Cerebellar cortex (tissue), 1 donor: ENCODE measurements at places on chromosomes 3 and 15.

- no peak for DNase-seq
Measured at GRCh38 chr3:90068783-90069182, 961.4 kb downstream of the EPHA3 start.

DNA sequence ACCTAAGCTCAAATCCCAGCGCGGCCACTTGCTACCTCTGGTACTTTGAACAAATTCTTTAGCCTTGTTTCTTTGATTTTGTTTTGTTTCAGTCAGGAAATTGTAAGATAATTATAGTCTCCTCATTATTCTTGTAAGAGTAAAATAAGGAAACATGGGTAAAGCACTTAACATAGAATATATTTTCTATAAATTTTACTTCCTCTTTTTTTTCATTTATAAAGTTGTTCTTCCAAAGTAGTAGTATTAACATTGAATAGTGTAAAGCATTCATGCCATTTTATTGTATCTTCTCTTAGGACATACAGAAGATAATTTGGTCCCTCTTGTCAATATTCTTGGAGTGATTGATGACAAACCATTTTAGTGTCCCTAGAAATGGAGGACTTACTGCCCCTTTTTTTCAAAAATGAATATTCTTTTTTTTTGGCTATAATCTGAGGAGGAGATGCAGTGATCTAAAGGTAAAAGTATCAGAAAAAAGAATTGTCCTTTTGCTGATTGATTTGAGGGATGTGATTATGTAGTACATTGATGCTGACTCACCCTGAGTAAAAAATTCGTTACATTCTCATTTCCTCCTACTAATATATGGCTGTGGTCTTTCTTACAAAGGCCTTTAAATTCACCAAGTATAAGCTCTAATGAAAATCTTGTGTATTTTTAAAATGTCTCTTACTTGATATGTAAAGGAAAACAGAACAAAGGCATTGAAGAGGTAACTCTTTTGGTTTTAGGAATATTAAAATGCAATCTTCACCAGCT, 51.0 kb downstream of the ALCAM start:
- no peak for DNase-seq

GRCh38 chr3:45778761-45779201, 17.6 kb downstream of the SLC6A20 start:
- no peak for DNase-seq

GRCh38 chr3:112013784-112014143, 15.0 kb downstream of the TAGLN3 start:
- no peak for DNase-seq

DNA sequence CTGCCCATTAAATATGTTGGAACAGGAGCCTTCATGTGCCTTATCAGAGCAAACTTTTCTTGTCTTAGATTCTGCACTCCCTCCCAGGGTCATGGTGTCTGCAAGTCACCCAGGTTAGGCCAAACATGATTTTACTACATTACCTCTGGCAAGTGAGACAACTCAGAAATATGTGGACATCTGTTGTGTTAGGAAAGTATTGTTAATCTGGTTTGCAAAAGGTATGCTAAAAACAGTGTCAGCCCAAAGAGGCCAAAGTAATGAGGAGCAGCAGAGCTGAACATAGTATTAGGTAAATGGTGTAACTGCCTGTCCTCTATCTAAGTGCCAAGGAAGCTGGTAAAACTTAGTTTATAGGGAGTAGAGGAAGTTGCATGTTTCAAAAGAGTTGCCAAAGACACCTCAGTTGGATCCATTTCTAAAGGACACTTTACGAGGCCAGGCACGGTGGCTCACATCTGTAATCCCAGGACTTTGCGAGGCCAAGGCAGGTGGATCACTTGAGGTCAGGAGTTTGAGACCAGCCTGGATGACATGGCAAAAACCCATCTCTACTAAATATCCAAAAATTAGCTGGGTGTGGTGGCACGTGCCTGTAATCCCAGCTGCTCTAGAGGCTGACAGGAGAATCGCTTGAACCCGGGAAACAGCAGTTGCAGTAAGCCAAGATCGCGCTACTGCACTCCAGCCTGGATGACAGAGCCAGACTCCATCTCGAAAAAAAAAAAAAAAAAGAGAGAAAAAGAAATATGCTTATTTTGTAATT, 22.5 kb upstream of the PPIB start:
- DNase-seq: no peak

DNA sequence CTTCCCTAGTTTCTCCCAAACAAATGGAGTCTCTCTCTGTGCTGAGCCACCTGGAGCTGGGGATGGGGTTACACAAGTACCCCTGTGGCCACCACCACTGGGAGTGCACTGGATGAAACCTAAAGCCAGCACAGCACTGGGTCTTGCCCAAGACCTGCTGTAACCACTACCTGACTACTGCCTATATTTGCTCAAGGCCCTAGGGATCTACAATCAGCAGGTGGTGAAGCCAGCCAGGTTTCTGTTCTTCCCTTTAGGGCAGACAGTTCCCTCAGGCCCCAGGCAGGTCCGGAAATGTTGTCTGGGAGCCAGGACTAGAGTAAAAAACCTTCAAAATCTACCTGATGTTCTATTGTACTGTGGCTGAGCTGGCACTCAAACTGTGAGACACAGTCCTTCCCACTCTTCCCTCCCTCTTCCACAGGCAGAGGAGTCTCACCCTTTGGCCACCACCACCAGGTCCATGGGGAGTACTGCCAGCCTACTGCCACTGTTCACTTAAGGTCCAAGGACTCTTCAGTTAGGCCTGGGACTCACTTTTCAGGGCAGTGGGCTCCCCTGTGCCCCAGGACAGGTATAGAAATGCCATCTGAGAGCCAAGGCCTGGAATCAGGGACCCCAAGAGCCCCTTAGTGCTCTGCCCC, 23.8 kb downstream of the C3orf20 start:
- DNase-seq: no peak

DNA sequence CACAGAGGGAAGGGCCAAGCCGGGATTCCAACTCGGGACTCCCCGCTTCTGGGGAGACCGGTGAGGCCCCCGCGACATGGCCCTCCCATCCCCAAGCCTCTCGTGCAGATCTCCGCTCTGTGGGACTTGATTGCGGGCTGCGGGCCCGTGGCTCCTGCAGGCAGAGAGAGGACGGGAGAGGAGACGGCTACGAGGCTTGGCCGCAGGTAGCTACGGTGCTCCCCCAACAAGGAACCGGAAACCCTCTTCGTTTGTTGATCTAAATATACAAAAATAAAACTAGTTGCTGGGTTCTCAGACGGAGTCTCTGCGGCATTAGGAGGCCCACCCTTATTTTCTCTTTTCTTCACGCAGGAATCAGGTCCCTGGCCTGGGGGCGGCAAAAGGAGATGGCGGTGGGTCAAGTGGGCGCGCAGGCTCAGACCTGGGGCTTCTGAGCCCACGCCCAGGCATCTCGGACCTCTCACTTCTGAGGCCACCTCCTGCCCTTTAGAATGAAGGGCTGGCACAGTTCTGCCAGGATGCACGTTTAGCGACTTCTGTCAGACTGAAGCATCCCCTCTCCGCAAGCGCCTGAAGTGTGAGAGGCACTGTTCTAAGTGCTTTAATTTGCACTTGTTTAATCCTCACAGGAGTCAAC, 10.9 kb downstream of the GNB5 start:
- DNase-seq: no peak

DNA sequence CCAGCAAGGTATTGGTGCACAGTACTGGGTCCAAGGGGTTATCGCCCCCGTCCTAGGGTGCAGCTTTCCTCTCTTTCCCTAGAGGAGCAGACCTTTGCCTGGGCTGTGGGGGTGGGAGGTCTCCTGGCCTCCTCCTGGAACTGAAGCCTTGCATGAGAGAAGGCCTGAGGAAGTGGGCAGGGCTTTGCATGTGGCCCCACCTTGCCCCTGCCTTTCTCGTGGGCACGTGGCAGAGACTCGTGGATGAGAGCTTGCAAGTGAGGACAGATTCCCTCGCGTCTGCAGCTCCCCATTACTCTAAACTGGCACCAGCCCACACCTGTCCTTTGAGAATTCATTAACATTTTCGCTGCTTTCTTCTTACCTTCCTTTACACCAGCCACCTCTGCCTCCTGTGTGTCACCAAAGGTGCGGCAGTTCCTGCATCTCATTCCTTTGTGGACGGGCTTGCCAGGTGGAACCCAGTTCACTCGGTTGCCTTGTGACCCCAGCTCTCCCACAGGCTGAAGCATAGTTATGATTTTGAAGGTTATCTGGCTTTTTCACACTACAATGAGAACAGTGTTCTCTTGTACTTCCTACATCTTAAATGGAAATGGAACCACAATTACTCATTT, 40.9 kb upstream of the NR2C2 start:
- DNase-seq: no peak

GRCh38 chr15:38486936-38487335, 33.0 kb downstream of the FAM98B start:
- DNase-seq: no peak

GRCh38 chr3:25169151-25169550, 258.9 kb upstream of the RARB start:
- no peak for DNase-seq

DNA sequence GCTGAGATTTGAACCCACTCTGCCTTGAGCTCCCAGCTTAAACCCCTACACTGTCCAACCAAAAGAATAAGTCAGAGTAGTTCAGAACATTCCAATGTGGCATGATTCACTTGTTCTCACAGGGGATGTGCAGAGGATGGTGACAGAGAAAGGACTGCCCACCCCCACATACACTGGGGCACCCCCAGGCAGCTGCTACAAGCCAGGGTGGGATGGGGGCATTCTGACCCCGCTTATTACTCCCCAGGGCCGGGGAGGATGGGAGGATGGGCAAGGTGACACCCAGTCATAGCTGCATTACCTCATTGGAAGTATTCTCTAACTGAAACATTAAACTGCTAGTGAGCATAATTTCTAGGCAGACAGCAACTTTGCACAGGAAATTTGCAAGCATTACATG, 126.0 kb upstream of the PRR20G start:
- no peak for DNase-seq

GRCh38 chr15:71572452-71573053, 237.8 kb upstream of the NR2E3 start:
- DNase-seq: no peak
